NCI-H146 (cell line): ENCODE measurements at places on chromosomes 5 and 9.

- DNase-seq: no peak
Measured at GRCh38 chr9:110592044-110592830, 12.7 kb upstream of the SVEP1 start.

DNA sequence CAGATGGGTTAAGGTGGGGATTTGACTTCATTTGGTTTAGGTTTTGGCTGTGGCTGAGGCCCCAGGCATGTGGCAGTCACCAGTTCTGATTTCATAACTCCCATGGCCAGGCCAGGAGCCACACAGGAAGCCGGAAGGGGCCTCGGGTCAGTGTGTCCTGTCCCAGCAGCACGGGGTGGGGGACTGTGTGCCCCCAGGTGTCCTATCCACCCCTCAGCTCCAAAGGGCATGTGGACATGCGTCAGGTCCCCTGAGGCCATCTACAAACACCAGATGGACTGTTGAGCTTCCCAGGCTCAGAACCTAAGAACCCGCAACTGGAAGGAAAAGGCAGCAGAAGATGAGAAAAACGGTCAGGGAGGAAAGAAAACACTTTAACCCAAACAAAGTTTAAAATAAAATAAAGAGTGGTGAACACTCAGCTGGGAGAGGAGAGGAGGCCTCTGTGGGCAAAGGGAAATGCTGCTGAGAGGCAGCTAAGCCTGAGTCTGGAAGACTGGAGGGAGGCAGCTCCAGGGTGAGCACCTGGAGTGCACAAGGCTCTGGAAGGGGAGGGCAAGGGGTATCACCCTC lies 260.8 kb downstream of the AUH start:
- DNase-seq: peak; percentile 32

GRCh38 chr5:59485107-59485506 lies 408.4 kb downstream of the PDE4D start:
- DNase-seq: no peak

DNA sequence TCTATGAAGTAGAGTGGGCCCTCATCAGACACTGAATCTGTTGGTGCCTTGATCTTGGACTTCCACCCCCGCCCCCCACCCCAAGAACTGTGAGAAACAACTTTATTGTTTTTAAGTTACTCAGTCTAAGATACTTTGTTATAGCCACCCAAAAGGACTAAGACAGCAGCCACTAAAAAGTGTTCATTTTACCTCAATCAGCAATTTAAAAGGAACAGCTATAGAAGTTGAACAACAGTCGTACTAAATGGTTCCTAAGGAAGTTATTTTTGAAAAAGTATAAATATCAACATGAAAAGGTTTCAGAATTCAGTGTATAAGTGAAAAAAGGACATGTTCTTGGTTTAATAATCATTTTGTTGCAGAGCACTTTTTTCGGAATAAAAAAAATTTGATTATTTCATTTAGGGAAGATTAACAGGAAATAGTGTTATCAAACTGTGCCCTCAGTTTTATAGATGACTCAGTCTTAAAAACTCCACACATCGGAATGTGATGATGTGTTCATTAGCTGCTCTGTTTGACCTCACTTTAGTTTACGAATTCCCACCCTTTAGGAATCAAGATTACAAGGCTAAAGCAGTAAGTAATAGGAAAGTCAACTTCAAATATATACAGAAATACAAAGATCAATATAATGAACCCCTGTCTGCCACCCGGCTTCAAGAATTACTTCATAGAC lies 71.2 kb downstream of the MTAP start:
- no peak for DNase-seq

- no peak for DNase-seq
Measured at GRCh38 chr9:13264788-13265187, 14.7 kb downstream of the MPDZ start.

- DNase-seq: no peak
Measured at GRCh38 chr5:78797936-78798672, 149.5 kb upstream of the LHFPL2 start.

DNA sequence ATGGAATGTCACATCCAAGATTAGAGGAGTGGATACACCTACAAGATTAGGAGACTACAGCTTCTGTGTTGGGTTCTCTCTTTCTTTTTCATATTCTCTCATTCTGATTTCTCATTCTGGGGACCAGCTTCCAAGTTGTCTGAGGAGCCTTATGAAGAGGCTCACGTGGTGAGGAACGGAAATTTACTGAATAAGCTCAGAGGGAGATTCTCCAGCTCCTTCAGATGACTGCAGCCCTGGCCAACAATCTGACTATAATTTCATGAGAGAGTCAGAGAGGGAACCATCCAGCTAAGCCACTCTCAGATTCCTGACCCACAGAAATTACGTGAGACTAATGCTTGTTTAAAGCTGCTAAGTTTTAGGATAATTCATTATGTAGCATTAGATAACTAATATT lies 27.1 kb upstream of the TENT2 start:
- no peak for DNase-seq

DNA sequence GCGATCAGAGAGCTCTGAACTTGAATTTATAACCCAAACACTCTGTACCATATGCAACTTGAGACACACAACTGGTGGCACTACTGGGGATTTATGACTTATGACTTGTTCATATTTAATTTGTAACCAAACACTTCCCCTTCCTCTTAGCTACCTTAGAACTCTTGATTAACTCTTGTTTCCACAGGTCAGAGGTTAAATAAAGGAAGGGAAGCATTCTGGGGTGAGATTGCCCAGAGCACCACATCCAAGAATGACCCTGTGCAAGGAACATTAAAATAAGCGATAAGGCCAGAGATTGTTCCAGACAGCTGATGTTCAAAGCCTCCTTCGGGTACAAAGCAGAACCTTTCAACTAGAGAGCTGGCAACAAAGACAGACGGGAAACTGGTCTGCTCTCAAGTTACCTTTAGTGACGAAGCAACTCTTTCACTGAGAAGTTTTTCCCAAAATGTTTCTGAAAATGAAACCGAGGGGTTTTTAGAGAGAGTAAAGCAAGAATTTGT lies 242.6 kb downstream of the DENND1A start:
- peak; percentile 1 for DNase-seq

- no peak for DNase-seq
Measured at GRCh38 chr9:102445181-102445747, 549.9 kb upstream of the CYLC2 start.

GRCh38 chr5:7395432-7395946 lies 449 bp upstream of the ADCY2 start:
- no peak for DNase-seq

GRCh38 chr9:136231478-136232297 lies 13.9 kb downstream of the QSOX2 start:
- DNase-seq: no peak
